Muscle of leg (tissue), 16 donors: ENCODE measurements at places on chromosomes 5 and 9. TPM values are rescaled to one million over a fixed set of nuclear protein-coding genes. Genes with fewer than 3 reads are reported as not detected.

The MYOZ3 gene
- 8.0 TPM for polyA plus RNA-seq

The FRMD3 gene
- polyA plus RNA-seq, result 34.7 TPM

The MRPL50 gene
- 14.9 TPM for polyA plus RNA-seq

The PDZD2 gene
- 8.2 TPM for polyA plus RNA-seq

The RAD1 gene
- polyA plus RNA-seq, result 20.5 TPM

The ZDHHC11 gene
- 24.9 TPM for polyA plus RNA-seq

The GPX3 gene
- 68.0 TPM for polyA plus RNA-seq

The IL7R gene
- 1.5 TPM for polyA plus RNA-seq

GRCh38 chr5:68502531-68502930 is 287.0 kb downstream of the PIK3R1 start:
- no peak for DNase-seq

DNA sequence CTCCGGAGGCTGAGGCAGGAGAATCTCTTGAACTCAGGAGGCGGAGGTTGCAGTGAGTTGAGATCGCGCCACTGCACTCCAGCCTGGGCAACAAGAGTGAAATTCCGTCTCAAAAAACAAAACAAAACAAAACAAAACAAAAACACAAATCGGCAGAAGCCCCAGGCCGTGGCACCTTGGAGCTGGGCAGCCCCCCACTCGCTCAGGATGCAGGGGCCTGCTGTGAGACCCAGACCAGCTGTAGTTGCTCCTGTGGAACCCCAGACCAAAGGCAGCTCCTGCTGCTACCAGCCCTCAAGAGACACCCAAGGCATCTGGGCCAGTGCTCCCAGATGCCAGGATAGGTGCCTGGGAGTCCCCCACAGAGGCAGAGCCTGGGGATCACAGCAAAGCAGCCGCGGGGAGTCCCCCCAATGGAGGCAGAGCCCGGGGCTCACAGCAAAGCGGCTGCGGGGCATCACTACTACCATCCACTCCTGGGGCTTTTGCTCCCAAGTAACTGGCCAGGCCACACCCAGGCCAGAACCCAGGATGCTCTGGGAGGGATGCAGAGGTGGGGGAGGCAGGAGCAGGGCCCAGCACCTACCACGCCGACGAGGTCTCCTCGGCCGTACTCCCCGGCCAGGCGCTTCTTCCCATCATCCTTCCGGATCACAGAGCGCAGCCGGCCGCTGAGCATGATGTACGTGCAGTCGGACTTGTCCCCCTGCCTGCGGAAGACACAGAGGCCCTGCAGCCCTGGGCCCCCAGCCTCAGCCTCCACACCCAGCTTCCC is 37.7 kb upstream of the NSMF start:
- DNase-seq, result no peak

GRCh38 chr5:72611118-72611730 is 104.0 kb upstream of the ZNF366 start:
- peak; percentile 81 for DNase-seq

DNA sequence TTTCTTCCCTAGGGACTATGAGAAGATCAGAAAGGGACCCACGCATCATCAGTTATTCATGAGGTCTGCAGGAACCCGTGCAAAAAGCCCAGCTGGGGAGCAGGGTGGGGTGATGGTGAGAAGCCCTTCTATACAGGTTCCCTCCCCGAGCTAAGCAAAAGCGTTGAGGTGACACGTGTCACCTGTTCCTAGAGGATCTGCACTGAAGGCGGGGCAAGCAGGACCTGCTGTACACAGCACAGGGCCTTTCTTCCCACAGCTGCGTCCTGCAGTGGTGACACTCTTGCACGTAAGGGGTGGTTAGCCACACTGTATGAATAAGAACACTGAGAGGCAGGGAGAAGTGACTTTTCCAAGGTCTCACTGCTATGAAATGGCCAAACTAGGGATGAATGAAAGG is 37.2 kb upstream of the SH3PXD2B start:
- no peak for DNase-seq

DNA sequence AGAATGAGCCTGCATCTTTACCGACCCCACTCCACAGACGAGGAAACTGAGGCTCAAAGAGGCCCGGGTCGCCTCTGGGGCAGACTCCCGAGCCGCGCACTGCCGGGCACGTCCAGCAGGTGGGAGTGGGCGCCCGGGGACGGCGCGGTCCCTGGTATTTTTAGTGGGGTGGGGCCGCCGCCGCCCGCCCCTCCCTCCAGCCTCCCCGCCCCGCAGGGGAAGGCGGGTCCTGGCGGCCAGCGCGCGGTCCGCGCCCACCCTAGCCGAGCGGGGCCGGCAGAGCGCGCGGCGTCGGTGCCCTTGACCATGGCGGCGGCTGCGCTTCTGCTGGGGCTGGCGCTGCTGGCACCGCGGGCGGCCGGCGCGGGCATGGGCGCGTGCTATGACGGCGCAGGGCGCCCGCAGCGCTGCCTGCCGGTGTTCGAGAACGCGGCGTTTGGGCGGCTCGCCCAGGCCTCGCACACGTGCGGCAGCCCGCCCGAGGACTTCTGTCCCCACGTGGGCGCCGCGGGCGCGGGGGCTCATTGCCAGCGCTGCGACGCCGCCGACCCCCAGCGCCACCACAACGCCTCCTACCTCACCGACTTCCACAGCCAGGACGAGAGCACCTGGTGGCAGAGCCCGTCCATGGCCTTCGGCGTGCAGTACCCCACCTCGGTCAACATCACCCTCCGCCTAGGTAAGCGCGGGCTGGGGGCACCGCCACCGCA is at the start of gene LAMC3:
Gene LAMC3 (plus strand): TSS at position 266 of the 710 bp plus-strand sequence. CDS start 41 bp downstream, at position 307.
- DNase-seq, result peak; percentile 33

DNA sequence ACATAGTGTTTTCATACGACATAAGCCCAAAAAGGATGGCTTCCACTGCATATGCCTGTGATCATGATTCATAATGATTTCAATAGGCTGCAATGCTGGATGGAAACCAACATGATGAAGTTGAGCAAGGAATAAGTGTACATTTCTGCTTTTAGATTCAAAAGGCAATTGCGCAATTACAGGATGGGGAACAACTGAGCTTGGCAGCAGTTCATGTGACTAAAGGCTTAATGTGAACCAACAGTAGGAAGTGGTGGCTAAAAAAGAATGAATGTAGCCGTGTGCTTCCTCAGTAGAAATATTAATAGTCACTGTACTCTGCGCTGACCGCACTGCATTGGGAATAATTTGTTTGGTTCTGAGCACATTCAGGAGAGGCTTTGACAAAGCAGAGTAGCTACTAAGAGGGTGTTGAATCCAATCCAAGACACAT is 51.2 kb downstream of the SLC1A3 start:
- DNase-seq, result peak; percentile 99

GRCh38 chr9:136847088-136847825 is 2.0 kb upstream of the PHPT1 start:
- DNase-seq, result peak; percentile 93

- DNase-seq, result no peak
These were observed 237.8 kb downstream of the PAPPA start for GRCh38 chr9:116391306-116391900.

GRCh38 chr5:95042037-95042436 is 242.9 kb downstream of the MCTP1 start:
- no peak for DNase-seq

- DNase-seq, result no peak
These were observed 8.7 kb downstream of the HINT1 start for GRCh38 chr5:131156385-131156784.

DNA sequence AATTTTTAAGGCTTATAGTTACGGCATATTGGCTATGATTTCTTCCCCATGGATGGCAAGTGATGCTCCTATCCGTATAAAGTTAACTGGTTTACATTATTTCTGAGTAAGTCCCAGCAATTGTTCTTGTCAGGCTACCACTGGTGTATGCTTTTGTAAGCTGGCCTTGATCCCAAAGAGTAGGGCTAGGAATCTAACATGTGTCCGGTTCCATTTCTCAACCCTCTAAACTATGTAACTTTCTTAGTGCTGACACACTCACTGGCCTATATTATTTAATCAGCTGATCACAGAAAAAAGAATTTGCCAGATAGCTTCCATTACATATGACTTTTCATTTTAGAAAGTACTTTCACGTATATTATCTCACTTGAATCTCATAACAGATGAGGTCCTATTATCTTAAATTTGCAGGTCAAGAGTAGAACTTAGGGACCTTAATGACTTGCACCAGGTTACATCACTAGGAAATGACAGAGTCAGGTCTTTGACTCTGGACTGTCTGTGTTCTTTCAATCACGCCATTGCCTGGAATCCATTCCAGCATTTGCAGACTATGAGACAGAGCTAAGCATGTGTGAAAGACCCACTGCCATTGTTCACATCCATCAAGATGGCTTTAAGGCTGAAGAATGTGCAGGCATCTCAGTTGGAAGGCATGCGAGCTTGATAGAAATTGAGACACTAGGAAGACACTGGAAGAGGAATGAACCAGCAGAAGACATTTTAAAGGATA is 362.9 kb downstream of the ARRDC3 start:
- no peak for DNase-seq

DNA sequence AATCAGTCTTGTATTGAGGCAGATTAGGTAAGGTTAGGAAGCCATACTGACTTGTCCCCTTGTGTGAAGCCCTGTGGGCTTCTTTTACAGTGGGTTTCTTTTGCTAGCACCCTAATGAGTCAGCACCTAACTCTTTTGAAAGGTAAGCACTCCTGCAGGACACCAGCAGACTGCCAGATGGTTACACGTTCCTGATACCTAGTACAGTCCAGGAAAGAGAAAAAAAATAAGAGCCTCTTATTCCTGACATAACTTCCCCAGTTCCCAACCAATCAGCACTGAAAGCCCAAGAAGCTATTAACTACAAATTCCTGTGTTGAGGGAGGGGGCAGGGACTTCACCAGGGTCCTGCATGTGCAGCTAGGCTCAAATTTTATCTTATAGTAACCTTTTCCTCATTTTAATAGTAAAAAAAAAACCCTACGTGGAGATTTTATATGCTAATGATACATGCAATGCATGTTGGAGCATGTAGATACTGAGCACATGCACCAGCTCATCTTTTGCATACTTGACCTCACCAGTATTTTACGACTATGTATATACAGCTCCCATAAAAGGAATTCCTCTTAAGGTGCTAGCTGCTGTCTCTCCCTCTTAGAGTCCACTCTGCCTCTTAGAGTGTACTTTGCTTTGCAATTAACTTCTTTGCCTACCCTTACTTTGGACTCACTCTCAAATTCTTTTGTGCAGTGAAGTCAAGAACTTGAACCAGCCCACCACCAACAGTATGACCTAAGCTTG is 84.7 kb upstream of the RORB start:
- DNase-seq, result no peak

DNA sequence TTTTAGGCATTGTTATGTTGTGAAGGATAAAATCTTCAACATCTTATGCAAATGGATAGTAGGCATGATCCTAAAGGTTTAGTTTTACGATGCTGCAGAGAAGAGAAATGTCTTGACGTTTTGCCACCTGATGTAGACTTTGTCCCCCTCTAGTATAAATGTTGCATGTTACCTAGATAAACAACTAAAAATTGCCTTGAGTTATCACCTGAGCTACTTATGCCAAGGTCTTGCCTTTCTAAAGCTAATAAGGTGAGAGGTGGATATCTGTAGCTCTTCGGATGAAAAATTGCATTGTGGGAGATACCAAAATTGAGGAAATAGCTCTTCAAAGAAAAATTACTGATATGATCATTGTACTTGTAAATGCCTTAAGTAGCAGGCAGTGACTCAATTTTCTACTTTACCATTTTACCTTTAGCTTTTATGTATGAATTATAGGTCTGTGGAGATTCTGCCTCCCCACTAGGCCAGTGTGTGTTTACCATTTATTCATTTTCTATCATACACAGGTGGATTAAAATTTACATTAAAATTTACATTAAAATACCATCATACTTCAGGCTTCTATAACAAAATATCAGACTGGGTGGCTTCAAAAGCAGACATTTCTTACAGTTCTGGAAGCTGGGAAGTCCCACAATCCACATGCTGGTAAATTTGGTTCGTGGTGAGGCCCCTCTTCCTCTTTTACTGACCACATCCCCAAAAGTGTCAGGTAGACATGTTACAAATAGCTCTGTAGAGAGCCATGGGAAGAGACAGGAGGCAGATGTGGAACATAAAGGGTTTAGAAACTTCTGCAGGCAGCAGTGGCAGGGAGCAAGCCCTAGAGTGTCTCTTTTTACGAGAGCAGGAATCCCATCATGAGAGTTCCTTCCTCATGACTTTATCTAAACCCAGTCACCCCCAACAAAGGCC is 100.7 kb upstream of the ERBIN start:
- no peak for DNase-seq

DNA sequence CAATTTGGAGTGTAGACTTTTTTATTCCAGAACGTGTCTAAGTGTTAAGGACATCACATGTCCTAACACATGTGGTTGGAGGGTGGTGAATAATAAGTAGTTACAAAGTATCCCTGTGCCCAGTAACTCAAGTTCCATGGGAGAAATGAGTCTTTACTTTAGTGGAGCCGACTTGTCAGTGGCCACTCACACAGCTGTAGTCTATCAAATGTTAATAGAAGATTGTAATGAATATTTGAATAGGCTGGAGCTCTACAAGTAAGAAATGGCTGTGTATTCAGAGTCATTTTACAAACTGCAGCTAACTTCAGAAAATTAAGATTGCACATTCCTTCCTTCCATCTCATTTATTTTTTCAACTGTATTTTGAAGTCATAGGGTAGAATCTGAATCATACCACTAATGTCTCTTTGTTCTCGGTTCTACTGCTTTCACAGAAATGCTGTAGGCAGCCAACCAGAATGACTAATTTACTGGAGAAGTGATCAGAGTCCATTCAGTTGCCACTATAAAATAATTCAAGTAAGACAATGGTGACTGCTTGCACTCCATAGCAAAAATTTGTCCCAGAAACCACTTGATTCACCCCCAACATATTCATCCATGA is 394.8 kb downstream of the NR2F1-AS1 start:
- no peak for DNase-seq

- no peak for DNase-seq
These were observed 266.1 kb downstream of the GRIA1 start for GRCh38 chr5:153756540-153756939.

- DNase-seq, result no peak
These were observed 36.8 kb upstream of the SNX2 start for GRCh38 chr5:122738088-122738487.

DNA sequence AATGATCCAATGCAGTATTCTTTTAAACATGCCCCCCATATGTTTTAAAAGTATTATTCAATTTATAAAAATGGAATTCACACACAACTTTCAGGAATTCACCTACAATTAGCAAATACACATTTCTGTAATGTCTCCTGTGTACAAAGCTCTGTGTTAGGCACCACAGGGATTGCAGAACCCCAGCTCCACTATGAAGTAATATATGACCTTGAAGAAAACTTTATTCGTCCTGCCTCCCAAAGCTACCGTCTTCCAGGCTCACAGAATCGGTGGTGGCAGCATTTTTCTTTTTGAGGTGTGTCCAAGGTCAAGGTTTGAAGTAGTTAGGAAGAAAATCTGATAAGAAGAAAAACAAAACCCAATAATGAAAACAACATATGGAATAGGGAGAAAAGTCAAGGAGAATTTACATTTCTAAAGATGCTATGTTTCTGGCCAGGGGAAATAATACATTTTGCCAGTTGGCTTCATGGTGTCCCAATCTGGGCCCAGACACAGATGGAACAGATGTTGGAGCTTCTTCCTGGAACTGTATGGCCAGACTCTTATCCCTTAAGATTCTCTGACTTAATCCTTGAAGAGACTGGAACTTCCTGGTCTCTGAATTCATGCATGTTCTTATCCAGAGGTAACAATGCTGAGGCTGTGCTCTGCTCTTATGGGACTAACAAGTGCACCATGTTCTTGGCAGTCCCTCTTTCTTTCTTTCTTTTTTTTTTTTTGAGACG is 22.0 kb upstream of the LVRN start:
- DNase-seq, result peak; percentile 97

- DNase-seq, result no peak
These were observed 4.8 kb downstream of the NR2F1 start for GRCh38 chr5:93587597-93588351.

- no peak for DNase-seq
These were observed 41.4 kb upstream of the CCDC112 start for GRCh38 chr5:115337882-115338281.

GRCh38 chr9:133839822-133840329 is 101.7 kb upstream of the SARDH start:
- DNase-seq, result peak; percentile 64
